ENCODE measurements at places on chromosomes 4 and X.

- no peak for DNase-seq
These were observed 624.8 kb upstream of the ATOH1 start for GRCh38 chr4:93203708-93204107.

DNA sequence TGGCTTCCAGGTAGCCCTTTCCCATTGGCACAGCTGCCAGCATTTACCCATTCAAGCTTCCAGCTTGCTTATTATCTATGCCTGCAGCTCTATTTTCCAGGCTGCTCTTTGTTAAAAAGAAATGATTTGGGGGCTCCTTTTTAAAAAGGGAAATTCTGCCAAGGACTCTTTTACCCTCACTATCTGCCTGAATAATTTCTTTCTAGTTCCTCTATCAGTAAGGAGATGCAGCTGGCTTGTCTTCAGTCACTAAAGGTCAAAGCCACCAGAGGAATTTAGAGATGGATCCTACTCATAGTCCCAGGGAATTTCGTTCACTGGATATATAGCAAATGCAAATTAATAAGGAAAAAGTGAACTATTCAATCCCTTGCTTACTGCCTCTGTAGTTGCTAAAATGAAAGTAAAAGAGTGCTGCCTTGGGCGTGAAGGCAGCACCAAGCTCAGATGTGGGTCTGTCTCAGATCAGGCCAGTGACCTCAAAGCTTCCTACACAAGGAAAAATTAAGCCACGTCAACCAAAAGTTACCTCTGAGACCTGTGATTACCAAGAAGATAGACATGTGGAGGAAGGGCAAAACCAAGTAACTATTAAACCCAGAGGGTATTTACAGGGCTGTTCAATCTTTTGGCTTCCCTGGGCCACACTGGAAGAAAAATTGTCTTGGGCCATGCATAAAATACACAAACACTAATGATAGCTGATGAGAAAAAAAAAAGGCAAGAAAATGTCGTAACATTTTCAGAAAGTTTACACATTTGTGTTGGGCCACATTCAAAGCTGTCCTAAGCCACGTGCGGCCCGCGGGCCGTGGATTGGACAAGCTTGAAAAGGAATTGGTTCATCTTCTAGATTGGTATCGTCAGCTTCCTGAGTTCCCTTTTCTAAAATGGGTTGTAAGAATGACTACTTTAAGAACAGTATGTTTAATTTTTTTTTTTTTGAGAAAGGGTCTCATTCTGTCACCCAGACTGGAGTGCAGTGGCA, 5.3 kb downstream of the ARSF start:
- no peak for DNase-seq

- DNase-seq = no peak
These were observed 80.5 kb downstream of the ZIC3 start for GRCh38 chrX:137646472-137646871.

DNA sequence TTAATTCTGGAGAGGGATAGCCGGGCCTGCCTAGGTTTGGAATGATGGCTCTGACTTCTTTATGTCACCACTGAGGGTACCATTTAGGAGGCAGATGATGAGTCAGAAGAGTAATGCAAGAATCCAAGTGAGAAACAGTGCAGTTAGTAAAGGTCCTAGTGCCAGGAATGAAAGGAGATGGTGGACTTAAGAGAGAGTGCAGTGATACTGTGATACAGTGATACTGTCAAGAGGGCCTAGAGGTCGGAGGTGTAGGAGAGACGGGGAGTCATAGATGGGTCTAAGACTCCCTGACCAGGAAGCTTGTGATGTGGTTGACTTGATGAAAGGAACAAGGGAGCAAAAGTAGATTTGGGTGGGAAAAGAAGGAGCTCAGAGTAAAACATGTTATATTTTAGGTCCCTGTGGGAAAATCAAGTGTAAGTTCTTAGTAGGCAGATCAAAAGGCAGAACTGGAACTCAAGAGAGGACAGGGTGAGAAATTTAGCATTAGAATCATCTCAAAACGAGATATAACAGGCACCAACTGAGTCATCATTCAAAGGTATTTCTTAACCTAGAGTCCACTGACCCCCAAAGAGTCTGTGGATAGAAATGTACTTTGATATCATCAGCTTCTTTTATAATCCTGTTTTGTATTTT, 85.0 kb downstream of the NFKB1 start:
- DNase-seq = no peak

DNA sequence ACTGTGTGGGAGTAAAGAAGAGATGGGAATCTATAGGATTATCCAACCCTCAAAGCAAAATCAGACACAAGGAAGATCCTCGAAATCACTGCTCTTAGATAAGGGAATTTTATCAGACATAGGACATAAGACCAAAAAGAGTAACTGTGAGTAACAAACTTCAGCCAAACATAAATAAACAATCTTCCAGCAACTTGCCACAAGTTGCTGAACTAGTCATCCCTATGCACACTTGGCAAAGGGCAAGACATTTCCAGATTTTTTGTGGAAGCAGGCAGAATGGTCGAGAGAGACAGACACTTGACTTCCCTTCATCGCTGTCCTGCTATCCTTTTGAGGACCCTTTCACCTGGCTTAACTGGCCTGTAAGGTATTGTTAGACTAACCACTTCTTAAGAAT, 89.6 kb downstream of the KCNIP4 start:
- DNase-seq = no peak

DNA sequence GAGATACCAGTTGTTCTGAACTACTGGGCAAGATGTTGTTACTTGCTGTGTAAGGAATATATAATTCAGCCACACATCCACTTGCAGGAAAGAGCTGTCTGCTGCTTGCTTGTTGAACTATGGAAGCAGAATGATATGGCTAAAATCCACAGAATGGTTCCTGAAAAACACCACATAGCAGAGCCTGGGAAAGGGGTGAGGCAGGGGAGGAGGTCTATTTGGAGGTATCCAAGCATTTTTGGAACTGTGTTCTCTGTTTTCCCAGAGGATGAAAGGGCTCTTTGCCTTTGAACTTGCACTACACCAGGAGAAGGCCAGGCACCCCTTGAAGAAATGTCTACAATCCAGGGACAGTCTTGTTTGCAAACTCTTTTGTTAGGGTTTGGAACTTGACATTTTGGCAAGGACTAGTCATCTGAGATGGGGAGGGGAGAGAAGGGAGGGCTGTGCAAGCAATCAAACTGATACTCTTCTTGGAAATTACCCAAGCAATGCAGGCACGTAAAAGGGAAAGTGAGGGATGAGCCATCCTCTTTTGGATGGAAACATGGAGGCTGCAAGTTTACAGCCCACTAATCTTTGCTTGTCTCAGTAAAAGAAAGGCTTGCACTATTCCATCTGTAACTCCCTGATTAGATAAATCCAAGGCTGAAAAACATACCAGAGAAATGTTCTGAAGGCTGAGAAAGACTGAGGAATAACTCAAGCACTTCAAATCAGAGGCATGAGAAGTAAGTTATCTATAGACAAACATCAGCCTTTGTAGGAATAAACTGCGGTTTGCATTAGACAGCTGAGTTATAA, 141.0 kb downstream of the TSPAN5 start:
- DNase-seq = no peak

DNA sequence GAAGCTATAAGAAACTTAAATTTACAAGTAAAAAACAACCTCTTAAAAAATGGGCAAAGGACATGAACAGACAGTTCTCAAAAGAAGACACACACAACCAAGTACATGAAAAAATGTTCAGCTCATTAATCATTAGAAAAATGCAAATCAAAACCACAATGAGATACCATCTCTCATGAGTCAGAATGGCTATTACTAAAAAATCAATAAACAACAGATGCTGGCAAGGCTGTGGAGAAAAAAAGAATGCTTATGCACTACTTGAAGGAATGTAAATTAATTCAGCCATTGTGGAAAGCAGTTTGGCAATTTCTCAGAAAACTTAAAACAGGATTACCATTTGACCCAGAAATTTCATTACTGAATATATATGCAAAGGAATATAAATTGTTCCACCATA, 666.3 kb upstream of the GRIA3 start:
- DNase-seq = no peak

GRCh38 chrX:7059214-7059838, 88.2 kb upstream of the STS start:
- DNase-seq = no peak

DNA sequence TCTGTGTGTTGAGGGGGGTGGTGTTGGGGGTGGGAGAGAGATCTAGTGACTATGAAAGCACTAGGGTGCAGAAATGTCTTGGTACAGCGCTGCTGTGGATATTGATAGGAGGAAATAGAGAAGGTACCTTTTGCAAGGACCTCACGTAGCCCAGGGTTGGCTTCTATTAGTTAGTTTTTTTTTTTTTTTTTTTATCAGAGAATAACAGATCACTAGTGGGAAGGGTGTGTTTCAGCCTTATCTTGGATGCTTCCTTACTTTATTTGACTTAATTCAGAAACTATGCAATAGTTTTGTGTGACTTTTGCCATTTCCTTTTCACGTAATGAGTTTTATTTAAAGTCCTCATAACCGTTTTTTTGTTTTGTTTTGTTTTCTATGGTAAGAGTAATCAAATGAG, 16.4 kb upstream of the PGRMC2 start:
- no peak for DNase-seq

- no peak for DNase-seq
These were observed 154.6 kb upstream of the RPS6KA3 start for GRCh38 chrX:20421275-20421674.

DNA sequence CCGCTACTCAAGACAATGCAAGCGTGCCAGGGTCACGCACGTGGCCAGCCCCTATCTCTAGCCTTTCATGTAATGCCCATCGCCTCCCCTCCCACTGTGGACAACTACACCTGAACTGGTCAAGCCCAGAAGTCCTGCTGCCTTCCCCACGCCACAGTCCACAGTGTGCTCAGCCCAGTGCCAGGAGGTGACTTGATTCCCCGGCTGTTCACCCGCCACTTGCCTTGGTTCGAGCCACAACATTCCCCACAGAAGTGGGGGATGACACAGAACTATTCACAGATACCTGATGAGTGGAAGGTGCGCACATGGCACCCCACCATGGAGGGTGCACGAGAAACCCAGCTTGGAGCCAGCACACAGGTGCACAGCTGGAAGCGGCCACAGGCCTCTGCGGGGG, 6.8 kb downstream of the ARHGAP4 start:
- DNase-seq = no peak

- no peak for DNase-seq
These were observed 112.0 kb upstream of the NDP start for GRCh38 chrX:44085209-44085608.

- DNase-seq = no peak
These were observed 193.1 kb downstream of the MID1 start for GRCh38 chrX:10427249-10427648.

- peak; percentile 22 for DNase-seq
These were observed 160.2 kb downstream of the NHS start for GRCh38 chrX:17535229-17535628.

DNA sequence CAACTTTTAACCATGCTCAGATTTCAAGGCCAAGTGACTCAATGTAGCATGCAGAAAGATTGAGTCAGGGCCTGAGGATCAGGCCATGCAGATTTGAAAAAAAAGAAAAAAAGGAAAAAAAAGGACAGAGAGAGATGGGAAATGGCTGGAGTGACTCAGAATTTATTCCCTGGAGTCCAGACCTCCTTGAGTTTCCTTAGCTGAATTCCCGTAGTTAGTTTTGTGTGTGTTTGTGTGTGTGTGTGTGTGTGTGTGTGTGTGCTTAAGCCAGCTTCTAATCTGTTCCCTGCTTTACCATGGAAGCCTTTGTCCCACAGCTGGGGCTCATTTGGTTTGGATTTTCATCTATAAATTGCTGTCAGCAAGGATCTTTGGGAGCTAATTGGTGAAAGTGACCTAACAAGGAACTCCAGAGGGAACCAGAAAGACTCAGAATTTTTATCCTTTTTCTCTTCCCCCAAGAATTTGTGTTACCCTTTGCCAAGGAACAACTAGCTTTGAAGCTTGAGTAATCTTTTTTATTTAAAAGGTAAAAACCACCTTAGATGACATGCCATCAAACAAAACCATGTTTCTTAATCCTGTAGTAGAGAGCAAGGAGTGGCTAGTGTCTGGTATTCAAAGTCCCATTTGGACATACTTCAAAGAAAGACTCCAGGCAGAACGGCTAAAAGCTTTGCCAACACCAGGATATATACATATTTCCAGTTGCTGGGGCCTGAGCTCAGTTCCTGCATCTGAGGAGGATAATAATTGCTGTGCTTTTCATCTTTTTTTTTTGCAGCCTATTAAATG, 109.0 kb upstream of the DDIT4L start:
- no peak for DNase-seq

DNA sequence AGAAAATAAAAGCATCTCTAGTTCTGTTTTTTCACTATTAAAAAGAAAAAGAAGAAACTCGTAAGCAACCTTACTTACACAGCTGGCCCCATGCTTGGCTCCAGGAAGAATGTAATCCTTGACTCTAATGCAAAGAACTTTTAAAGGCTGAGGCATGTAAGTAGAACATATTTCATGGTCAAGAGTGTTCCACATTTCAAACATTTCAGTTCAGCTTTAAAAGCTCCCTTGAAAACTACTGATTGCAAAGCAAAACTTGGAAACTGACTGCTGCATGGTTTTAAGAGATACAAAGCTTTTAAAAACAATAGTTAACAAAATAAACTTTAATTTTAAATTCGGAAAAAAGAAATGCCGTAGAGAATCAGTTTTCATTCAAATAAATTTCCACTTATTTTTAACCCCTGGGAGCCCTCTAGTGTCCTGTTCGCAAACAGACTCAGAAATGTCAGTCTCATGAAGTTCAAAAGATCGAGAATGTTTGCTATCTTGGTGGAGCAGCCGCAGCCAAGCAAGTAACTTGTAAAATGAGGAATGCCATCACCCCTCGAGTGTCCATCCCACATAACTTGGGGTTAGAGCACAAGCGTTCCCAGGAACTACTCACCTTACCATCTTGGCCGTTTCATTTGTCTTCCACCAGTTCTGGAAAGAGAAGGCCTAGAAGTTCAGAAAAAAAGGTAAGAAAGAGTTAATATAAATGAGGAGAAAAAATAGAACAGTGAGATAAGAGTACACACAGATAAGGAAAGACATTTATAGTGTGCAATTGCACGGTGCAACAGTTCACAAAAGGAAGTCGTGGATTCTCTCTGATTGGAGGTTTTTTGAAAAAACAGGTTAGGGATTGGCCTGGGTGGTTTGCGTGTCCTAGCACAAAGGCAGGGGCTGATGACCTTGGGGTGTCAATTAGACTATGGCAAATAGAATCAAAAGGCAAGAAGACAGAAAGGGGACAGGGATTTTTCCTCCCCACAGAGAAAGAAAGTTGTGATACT, at the start of gene GASK1B:
TSS of gene GASK1B (minus strand) at position 765 of the 998 bp plus-strand sequence. CDS start 1,650 bp downstream, outside the sequence.
- DNase-seq = no peak

GRCh38 chrX:130772105-130772775, 130.8 kb downstream of the ENOX2 start:
- DNase-seq = no peak

DNA sequence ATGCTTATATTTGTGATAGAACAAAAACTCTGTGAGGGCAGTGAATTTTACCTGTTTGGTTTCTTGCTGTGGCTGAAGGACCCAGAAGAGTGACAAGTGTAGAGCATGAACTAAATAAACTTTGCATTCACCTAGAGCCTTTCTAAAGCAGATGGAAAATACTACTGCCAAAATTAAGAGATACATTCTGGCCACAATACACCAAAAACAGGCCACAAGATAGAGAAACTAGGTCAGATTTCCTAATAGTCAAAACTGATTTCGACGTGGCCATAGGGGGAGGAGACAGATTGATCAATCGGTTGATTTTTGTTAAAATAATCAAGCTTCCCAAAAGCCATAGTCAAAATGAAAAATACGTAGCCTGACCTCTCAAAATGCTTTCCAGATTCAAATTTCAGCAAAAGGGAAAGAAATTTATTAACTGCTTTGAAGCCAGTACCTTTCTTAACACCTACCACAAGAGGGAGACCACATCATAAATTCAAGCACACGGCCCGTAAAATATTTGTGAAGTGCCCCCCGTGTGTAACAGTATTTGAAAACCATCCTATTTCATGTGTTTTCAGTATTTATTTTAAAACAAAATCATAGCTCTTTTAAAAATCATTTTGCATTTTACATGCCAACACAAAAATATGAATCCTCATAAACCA, 132.4 kb downstream of the CORIN start:
- no peak for DNase-seq

Data from T-helper 1 cell (primary cell).